HT1080 (cell line): ENCODE measurements at places on chromosomes 5 and 9. TPM values are rescaled to one million over a fixed set of nuclear protein-coding genes. Genes with fewer than 3 reads are reported as not detected.

Gene LRRTM2
- 3.7 and 4.0 TPM in 2 replicates for total RNA-seq

Gene GRIN1
- not detected in 2 replicates for total RNA-seq

Gene WWC1
- total RNA-seq = 48.7 and 52.8 TPM in 2 replicates

Gene MYORG
- 3.1 and 3.5 TPM in 2 replicates for total RNA-seq

Gene TMEM174
- total RNA-seq = not detected in 2 replicates
